Activated CD4-positive, CD25-positive, alpha-beta regulatory T cell (primary cell): ENCODE measurements at places on chromosomes 2 and 18.

- DNase-seq = peak; percentile 6
Observed at GRCh38 chr2:96470636-96471035, 34.5 kb downstream of the NEURL3 start.

GRCh38 chr2:143545059-143545948 lies 416.1 kb downstream of the ARHGAP15 start:
- no peak for DNase-seq

GRCh38 chr2:191705084-191705483 lies 27.1 kb downstream of the NABP1 start:
- no peak for DNase-seq

- no peak for DNase-seq
Observed at GRCh38 chr2:148552675-148553331, 91.7 kb upstream of the EPC2 start.

DNA sequence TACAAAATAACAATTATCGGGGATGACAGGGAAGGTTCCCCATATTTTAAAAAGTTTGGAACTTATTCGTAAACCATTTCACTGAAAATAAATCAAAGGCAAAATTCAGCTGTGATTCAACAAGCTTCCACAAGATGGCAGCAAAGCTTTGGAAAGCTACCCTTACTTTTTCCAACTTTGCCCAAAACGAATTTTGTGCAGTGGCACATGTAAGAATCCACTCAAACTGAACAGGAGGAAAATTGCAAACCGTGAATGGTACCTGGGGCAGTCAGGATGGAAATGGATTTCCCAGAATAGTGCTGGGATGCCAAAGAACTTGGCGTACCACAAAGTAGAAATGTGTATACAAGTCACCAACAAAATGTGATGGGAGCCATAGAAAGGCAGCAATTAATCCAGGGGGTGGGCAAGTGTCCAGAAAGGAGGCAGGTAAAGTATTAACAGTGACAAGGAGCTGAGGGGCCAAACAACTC lies 10.7 kb downstream of the RPL31 start:
- DNase-seq = no peak
